ENCODE measurements at places on chromosomes 6 and 20.

GRCh38 chr6:133704371-133704770 lies 184.5 kb upstream of the TCF21 start:
- no peak for DNase-seq

GRCh38 chr6:72861935-72862432 lies 240.1 kb downstream of the KCNQ5 start:
- no peak for DNase-seq

- DNase-seq, result no peak
These were observed 79.5 kb upstream of the MYL9 start for GRCh38 chr20:36461600-36462439.

DNA sequence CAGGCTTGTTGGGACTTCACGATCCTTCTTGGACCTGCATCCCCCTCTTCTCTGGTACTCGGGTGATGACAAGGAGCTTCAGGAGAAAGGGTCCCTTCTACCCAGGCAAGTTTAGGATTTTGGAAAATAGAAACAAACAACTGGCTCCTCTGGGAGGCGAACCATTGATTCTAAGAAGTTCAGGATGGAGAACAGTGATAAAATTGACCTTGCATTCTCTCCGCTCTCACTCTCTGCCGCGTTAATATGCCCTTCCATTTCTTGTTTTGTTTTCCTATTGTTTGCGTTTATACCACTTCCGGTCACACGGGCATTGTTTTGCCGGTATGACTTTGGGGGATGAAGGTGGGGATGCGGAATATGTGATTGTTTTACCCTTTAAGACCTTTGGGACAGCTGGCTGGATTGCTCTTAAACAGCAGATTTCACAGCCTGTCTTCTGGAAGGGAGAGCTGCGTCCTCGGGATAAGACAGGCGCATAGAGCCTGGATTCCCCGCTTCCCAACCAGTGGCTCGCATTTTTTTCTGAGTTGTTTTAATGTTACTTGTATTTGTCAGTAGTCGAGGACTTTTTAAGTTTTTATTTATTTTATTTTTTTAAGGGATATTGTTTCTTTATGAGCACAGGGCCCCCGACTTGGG lies 144.3 kb upstream of the ZNF184 start:
- no peak for DNase-seq
